Chondrocyte (in vitro differentiated cells): ENCODE measurements at places on chromosomes 5 and 9.
A peak's percentile ranks its signal among the peaks of the same experiment; 100 is the strongest.

- DNase-seq: no peak
These were observed 476.1 kb upstream of the MEF2C start for GRCh38 chr5:89359046-89359445.

DNA sequence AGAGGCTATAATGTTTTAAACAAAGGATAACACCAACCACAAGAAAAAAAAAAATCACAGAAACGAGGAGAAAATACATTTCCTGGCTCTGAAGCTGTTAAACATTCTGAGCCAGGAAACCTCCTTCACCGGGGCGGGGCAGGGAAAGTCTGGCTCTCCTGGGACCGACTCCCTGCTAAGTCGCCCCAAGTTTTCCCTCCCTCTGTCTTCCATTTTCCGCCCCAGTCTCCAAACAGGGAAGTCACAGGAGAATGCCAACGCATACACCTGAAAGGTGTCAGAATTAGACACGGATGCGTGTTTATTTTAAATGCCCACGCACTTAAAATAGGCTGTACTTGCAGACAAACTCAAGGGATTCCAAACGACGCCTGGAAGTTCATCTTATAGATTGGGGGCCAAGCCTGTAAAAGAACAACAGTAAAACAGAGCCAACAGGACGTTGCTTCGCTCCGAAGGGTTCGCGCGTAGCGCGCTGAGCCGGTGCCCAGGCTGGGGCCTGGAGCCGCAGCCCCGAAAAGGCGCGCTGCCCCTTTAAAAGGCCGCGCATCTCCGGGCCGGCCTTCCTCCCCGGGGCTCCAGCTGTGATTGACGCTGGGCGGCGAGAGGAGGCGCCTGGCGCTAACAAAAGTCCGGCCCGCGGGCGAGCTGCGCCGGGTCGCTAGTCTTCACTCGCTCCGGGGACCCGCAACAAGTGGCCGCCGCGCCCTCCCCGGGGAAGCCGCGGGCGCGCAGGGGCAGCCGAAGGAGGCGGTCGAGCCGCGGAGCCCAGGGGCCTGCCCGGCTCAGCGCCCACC lies at the start of gene FBXL7:
FBXL7 (plus strand) TSS at position 653 of the 797 bp plus-strand sequence.
- DNase-seq: peak; percentile 94

DNA sequence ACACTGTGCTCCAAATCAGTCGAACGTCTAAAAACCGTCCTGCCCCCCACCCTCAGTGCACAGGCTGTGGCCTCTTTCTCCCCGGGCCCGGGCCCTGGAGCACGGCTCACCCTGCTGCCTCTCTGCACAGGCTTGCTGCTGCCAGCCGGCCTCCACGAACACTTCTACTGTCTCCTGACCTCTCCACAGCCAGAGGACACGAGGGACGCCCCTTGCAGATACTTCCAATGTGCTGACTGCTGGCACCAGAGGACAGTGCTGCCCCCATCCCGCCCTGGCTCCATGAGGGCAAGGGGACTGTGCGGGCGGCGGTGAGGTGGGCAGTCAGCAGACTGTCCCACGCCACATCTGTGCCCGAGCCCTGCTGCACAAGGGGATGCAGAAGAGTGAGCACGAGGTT lies 174.8 kb downstream of the COL23A1 start:
- DNase-seq: peak; percentile 81

DNA sequence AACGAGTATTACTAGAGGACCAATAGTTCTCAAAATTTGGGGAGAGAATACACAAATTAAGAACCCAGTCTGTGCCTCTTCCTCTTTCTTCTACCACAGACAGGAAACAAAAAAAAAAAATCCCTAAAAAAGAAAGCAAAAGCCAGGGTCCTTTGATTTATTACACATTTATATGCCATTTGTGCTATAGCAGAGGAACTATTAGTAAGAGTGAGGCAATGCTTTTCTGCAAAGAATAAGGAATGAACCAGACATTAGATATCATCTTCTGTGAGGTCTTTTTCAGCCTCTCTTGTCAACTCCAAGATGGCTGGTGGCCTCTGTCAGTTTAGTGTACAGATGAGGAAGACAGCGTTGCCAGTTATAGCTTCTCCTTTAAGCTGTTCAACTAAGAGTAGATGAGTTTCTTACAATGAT lies 127.6 kb downstream of the RFX3 start:
- DNase-seq: no peak

DNA sequence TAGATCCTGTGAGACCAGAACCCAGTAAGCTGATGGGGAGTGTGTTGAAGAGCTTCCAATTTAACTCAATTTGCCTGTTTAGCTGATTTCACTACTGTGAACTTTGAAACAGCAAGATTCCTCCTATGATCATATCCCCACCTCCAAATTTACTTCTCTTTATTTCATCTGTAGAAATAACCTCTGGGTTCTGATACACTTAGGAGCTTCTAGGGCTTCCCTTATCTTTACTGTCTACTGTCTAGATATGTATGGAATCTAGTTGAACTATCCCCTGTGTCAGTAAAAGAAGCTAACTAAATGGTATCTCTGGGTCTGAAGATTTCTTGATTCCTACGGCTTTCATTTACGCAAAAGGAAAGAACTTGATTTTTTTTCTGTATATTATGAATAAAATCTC lies 116.8 kb downstream of the GCNT1 start:
- no peak for DNase-seq

- DNase-seq: no peak
These were observed 128.1 kb downstream of the FBXO38 start for GRCh38 chr5:148511810-148512347.

GRCh38 chr5:102582696-102583095 lies 83.9 kb upstream of the SLCO6A1 start:
- DNase-seq: no peak
